NCI-H82 (cell line): ENCODE measurements at places on chromosomes 3 and 15.

DNA sequence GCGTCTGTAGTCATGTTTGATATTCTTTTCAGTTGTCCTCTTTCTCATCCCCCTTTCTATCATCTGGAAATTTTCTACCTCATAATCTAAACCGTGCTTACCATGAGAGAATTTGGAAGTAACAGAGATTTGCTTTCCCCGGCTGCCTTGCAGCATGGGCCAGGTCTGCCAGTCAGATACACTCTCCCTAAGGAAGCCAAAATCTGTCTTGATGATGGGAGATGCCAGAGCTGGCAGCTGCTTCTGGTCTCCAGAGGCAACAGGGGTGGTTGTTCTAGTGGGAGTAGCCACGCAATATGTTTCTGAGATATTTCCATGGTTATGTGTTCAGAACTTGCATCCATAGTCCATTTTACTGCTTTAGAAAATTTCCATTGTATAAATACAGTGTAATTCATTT, 218.9 kb upstream of the RORA start:
- no peak for DNase-seq

DNA sequence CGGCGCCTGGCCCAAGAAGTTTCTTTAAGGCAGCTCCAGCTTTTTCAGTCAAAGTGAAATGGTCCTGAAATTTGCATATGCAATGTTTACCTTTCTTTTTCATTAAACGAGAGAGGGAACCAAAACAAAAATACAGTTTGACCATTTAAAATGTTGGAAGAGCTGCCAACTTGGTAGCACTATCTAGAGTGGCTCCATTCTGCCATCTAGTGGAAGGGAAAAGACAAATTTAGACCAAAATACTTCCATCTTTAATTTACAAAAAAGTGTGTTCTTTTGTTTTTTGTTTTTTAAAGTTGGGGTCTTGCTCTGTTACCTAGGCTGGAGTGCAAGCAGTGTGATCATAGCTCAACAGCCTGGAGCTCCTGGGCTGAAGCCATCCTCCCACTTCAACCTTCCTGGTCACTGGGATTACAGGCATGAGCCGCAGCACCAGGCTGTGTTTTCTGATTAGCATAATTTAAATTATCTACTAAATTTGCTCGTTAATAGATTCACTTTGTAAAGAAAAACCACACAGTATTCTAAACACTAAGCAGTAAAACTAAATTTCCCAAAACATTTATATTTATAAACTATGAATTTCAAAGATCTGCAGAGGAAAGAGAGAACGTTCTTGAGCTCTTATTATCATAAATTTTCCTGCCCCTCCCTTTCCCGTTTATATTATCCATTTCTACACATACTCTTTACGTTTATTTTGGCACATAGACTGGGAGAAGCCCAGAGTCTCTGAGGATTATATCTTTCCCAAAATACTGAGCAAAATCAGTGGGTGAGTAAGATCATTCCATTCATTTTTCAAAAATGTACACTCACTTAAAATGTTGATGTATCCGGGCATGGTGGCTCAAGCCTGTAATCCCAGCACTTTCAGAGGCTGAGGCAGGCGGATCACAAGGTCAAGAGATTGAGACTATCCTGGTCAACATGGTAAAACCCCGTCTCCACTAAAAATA, 15.4 kb upstream of the RFC4 start:
- DNase-seq: peak; percentile 73

DNA sequence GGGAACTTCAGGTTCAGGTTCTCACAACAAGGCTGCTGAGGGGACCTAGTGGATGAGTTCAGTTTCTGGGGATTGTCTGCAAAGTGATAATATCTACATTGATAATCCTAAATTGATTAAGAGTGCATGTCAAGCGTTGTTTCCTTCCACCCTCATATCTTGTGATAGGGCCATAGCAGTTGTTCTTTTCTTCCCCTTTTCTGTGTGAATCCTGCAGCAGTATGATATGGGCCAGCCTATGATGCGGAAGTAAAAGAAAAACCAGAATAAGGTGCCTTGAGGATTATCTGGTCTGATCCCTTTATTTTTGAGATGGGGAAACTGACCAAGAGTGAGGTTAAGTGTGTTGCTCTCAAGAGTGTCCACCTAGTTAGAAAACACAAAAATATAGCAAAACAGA, 86.2 kb downstream of the MITF start:
- no peak for DNase-seq

DNA sequence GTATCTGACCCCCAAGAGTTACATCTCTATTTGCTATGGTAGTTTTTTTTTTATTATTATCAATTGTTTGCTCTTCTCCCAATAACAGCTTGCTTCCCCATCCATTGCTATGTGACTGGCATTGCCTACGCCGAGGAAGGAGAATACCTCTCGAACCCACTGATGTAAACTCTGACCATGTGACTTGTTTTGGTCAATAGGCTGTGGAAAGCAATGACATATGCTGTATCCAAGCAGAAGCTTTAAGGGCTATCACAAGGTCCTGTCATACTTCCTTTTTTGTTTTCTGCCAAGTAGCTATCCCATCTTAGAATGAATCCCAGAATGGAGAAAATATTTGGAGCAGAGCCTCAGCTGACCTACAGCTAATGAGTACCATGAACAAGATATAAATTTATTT, 111.0 kb upstream of the FRMD4B start:
- no peak for DNase-seq

DNA sequence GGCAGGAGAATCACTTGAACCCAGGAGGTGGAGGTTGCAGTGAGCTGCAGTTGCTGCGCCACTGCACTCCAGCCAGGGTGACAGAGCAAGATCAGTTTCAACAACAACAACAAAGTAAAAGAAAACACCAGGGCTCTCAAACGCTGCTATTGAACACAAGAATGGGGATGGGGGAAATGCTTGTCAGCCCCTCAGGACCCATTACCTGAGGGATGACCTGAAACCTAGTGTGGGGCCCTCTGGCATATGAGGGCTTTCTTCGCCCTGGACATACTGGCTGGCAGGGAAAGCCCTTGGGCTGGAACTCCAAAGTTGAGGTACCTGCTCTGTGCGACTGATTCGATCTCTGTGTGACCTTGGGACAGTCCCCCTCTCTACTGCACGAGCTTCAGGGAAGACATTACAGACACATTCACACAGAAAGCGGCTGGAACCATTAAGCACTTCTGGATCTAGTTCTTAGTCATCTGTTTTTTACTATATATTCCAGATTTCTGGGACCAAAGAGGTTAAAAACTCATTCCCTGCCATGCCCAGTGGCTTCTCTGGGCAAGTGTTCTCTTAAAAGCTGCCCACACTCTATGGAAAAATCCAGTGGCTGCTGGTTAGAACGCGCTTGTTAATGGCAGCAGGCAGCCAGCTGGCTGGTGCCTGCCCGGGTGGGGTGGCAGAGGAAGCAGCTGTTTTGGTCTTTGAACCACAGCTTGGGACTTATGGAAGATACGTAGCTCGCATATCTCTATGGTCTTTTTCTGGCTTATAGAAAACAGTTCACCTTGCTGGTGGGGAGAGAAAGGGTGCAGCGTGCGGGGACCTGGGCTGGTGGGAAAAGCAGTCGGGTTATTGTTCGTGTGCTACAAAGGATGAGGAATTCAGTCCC, 57.2 kb downstream of the ATP1B3 start:
- DNase-seq: no peak

DNA sequence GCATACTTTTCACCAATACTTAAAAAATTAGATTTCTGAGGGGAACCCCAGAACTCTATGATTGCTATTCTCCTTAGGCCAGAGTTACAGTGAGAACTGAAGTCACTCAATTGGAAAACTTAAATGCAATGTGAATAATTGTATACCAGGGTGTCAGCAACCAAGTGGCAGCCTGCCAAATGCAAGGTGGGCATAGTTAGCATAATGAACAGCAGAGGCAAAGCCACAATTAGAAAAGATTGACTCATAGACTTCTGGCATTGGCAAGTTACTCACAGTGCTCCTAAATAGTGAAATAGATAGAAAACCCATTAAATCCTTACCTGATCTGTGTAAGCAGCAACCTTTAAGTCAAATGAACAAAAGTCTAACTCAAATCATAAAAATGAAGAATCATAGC, 94.9 kb downstream of the BCHE start:
- DNase-seq: no peak

DNA sequence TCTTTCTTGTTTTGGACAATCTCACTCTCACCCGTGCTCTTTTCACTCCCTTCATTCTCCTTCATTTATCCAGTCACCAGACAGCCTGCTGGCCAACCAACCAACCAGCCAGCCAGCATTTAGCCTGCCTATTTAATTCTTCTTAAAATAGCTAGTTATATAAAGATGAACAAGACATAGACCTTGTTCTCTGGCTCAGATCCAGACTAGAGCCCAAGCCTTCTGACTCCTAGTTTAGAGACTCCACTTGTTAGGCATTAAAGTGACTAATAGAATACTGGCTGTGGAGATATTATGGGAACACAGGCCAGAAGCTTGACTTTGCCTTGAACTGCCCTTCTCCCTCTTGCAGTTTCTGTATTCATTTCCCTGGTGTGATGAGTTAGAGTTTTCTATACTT, 215.3 kb upstream of the THRB start:
- no peak for DNase-seq
